Thoracic aorta (tissue), 2 donors: ENCODE measurements at places on chromosomes 16 and 17.

DNA sequence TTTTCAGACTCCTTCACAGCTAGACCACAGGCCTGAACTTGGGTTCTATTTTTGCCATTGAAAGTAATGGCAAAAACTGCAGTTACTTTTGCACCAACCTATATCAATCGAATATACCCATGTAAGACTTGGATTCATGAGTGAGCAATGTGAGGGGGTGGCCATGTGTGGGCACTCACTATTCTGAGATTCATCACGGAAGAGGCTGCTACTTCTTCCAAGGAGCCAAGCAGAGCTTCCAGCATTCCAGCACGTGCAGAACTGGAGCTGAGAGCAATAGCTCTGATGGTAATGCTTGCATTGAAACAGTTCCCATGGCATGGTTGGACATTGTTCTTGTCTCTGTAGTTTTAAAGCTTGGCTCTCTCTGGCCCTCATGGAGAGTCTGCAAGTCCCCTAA lies 327.6 kb downstream of the CA10 start:
- DNase-seq, result no peak

DNA sequence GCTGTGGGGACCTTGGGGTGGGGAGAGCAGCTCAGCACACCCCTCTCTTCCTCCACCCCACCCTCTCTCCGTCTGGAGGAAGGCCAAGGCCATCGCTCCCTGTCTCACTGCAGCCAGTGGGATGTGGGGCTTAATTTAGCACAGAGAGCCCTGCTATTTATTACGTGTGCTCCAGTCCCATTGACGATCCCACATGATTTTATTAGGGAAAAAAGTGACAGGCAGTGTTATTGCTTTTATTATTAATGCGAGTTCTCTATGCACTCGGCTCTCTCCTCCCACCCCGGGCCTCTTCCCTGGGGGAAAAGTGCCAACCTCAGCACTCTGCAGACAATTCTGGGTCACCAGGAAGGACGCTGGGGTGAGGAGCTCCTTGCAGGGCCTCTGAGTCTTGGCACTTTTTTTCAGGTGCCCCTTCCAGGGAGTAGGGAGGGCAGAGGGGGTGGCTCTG lies 57.3 kb downstream of the MGAT5B start:
- DNase-seq, result no peak

DNA sequence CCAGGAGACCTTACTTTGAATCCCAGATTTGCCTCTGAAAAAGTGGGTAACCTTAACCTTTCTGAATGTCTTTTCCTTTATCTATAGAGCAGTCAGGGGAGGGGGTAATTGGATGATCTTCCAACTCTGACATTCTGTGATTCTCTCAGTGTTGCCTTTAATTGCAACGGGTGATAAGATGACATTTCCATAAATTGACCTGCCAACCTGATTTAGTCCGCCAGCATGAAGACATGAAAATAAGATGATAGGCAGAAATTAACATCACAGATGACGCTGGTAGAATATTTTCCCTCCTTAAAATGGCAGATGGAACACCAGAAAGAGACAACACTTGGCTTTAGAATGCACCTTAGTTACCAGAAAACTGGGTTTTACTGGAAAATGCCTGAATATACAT lies 72.6 kb downstream of the VAT1L start:
- DNase-seq, result no peak

GRCh38 chr16:53901408-53901807 lies 197.5 kb downstream of the FTO start:
- DNase-seq, result no peak

DNA sequence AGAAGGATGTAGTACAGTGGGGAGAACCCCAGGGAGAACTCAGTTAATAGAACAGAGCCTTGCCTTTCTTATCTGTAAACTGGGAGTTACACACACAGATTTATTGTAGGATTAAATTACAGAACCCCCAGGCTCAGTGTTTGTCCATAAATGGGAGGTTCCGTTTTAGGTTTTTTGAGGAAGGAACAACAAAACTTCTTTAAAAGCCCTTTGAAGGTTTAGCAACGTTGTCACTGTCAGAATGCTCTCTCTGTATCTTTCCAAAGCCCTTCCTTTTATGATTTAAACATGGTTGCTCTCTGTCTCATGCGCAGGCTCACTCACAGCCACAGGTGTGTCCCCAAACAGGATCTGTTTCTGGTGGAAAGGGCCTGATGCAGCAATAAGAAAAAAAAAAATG lies 9.4 kb upstream of the GNA13 start:
- DNase-seq, result no peak

- peak; percentile 48 for DNase-seq
Measured at GRCh38 chr17:3667366-3668278, 756 bp downstream of the TAX1BP3 start.

DNA sequence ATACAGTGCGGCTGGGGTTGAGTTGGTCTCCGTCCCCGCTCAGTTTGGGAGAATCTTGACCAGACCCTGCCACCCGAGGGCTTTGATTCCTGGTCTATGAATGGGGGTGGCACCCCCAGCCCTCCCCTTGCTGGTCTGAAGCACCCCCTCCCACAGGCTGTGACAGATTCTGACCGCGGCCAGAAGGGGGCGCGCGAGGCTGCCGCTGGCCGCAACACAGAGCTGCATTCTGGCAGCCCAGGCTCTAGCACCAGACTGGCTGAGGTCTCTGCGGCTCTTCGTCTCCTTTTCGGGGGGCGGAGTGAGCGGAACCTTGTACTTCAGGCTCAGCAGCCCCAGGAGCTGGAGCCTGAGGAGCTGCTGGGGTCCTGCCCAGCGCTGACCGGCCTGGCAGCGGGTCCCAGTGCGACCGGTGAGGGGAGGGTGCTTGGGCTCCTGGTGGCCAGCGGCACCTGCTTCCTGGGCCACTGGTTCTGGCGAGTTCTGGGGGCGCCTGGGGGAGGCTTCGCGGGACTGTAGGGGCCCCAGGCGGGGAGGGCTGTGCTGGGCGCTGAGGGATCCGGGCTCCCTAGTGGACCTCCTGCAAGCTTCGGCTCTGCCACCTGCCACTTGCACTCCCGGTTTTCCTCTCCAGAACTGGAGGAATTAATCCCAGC lies 1011.6 kb downstream of the KCNJ18 start:
- DNase-seq, result no peak

DNA sequence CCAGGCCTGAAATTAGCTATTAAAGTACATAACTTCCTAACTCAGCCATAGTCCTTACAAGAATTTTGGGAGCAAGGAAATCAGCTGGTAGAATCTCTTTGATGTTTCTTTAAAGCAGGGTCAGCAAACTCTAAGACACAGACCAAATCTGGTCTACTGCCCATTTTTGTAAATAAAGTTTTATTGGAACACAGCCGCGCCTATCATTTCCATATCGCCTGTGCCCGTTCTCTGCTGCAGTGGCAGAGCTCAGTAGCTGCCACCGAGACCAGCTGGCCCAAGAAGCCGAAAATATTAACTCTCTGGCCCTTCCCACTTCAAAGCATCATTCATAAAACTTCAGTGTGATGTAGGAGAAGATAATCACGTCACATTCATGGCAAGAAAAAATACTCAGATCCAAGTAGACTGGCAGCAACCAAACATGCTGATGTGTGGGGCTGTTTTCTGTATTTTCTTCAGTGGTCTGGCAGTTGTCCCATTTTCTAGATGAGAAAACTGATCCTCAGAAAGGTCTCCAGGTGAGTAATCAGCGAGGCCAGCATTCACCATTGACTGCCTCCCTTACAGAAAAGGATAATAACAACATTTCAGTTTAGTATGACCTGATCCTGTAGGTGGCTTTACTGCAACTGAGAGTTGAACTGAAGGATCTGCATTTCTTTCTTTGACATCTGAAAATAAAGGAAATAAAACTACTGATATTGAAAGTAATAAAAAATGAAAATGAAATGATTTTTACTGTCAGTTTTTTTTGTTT lies 18.0 kb upstream of the HSBP1 start:
- no peak for DNase-seq

DNA sequence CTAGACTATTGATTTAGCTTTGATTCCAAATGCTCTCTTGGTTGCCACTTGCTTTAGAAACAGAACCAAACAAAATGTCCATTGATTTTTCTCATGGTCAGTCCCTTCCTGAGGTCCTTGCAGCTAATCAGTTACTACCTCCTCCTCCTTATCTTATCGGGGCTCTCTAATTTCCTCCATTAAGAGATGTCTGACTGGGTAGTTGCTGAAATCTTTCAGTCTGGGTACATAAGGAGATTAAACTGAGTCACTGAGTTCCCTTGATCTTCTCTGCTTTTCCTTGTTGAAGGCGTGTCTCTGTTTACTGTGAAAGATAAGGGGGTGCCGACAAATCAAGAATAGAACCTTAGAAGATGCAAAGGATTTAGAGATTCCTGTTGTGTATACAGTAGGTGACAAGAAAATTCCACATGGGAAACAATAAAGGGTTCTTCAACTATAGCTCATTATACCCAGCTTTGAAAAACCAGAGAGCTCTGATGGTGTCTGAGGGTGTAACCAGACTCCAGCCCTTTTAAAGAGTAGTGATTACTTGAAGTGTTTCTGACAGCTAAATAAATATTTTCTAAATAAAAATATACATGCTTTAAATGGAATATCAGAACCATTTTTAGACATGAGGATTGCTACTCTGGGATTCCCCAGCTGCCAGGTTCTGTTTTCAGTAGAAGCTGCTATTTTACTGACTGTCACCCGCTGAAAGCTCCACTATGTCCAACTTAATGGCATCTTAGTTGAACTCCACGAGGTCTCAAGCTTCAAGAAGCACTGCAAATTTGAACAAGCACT lies 791.3 kb upstream of the SOX9 start:
- DNase-seq, result no peak

DNA sequence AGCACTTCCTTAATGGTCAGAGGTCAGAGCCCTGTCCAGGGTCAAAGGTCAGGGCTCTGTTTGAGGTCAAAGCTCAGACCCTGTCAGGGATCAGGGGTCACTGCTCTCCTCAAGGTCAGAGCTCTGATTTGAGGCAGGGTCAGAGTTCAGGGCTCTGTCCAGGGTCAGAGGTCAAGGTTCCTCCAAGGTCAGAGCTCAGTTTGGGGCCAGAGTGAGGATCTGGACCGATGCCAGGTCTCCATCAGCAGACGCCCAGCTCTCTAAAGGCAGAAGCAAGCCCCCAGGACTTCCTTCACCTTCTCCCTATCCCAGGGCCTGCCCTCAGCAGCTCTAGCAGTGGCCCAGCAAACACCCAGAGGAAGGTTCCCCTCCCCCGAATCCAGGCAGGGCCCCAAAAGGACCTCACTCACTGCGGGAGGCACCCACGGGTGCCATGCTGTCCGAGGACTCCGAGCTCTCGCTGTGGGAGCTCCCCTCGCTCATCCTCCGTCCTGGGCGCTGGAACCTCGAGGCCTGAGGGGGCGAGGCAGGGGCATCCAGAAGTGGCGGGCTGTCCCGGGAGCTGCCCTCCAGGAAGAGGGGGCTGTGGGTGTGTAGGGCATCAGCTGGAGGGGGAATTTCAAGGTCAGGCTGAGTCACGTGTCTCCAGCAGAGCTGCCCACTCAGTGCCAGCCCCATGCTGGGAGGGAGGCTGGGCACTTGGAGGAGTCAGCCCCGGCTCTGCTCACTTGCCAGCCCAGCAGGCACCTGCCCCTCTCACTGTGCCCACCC lies 26.7 kb downstream of the PIMREG start:
- DNase-seq, result no peak

DNA sequence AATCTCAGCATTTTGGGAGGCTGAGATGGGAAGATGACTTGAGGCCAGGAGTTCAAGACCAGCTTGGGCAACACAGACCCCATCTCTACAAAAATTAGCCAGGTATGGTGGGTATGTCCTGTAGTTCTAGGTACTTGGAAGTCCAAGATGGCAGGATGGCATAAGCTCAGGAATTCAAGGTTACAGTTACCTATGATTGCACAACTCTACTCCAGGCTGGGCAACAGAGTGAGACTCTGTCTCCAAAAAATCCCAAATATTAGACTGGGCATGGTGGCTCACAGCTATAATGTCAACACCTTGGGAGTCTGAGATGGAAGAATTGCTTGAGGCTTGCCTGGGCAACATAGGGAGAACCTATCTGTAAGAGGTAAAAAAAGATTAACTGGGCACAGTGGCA lies 63.4 kb downstream of the CRLF3 start:
- DNase-seq, result no peak

DNA sequence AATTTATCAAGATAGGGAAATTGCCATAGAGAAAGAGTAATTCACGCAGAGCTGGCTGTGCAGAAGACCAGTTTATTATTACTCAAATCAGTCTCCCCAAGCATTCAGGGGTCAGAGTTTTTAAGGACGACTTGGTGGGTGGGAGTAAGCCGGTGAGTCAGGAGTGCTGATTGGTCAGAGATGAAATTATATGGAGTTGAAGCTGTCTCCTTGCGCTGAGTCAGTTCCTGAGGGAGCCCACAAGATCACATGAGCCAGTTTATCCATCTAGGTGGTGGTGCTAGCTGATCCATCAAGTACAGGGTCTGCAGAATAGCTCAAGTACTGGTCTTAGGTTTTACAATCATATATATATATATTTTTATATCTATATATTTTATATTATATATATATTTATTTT lies 6.0 kb upstream of the AQP8 start:
- DNase-seq, result no peak

DNA sequence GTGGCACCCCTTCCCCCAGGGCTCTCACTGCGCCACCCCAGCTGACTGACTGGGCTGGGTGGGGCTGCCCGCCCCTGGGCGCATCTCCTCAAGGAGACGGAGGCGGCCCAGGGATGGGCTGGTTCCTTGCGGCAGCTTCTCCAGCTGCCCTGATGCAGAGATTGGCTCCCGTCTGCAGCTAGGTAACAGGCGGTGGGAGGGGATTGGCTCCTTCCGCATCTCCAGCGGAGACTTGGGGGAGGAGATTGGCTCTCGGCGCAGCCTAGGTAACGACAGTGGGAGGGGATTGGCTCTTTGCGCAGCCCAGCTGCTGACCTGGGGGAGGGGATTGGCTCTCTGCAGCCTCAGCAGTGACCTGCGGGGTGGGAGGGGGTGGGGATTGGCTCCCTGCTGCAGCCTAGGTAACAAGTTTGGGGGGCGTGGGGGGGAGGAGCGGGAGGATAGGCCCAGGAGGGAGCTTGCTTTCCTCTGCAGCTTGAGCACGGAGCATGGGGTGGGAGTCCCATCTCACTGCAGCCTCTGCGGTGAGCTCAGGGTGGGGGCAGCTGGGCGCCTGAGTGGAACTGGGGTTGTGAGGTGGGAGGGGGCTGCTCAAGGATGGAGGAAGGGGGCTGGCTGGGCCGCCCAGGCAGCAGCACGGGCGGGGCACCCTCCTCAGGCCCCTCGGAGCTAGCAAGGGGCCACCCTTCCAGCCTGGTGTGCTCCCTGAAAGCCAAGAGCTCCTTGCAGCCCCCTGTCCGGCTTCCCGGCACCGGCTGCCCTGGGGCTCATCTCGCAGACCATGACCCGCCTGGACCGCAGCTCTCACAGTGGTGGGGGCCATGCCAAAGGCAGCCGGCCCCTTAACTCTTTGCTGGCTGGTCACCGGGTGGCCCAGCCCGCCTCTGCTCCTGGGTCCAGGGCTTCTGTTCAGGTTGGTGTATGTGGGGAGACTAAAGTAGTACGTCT lies 6.4 kb downstream of the NFE2L1 start:
- DNase-seq, result no peak

DNA sequence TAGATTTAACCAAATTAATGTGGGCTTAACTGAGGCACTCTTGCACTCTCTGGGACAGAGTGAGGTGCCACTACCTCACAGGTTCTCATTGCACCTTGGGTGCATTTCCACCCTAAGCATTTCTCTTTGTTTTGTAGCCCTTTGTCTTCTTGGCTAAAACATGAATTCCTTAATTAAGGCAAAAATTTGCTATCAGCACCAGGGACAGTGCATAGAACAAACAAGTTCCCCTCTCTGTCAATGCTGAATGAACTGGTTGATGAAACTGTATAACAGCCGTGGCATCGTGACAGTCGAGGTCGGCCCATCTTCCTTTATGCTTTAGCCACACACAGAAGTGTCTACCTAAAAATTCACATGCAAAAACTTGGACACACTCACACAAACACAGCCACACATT lies 74.8 kb downstream of the HS3ST2 start:
- DNase-seq, result no peak

- no peak for DNase-seq
Measured at GRCh38 chr16:72740347-72740746, 307.6 kb downstream of the ZFHX3 start.
